BJ (cell line): ENCODE measurements at places on chromosomes 13 and 19.

DNA sequence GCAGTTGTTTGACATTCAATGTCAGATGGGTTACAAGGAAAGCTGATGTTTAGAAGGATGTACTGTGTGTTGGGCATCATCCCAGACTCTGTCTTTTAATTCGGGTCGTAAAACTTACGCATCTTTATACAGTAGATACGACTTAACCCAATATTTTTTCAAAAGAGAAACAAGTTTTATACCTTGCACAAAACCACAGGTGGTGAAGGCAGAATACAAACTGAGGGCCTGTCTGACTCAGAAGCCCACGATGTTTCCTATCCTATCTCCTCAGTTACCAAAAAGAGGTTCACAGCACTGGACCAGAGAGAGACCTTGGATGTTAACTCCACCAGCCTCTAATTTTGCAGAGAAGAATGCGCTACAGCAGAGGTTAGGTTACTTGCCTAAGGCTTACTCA is 477.0 kb downstream of the FOXO1 start:
- no peak for DNase-seq

DNA sequence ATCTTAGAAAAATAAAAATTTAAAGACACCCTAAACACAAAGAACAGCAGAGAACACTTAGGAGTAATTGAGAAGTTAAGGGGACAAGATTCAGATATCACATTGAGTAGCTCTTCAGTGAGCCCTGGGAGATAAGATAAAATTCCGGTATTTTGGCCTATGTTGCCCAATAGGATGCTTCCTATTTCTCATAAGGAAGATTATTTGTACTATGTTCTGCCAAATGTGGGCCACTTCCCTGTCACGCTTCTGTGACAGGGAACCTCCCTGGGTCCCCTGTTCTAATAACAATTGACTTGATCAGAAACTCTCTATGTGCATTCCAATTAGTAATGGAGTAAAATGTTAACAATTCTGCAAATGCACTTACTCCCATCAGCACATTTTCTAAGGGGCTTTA is 310.7 kb downstream of the MYO16 start:
- DNase-seq = no peak

DNA sequence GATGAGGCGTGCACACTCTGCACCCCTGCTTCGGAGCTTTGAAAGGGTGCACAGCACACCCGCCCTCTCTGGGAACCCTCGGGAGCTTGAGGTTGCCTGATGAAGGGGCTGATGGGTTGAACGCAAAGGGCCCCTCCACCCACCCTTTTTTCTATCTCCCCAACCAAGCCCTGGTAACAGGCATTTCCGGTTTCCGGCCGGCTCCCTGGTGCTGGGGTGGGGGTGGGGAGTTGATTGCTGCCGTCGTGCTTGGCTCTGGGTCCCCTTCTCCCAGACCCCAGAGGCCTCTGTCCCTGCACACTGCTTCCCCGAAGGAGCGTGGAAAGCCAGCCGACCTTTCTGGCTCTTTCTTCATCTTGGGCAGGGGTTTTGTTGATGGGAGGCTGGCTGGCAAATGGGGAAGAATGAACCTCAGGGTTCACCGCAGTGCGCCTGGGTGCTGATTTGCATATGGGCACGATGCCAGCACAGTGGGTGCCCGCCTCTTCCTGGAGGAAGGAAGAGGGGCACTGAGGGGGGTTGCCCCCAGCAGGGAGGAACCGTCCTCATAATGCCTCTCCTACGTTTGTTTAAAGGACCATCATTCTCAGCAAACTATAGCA is 29.1 kb downstream of the VAV1 start:
- no peak for DNase-seq

DNA sequence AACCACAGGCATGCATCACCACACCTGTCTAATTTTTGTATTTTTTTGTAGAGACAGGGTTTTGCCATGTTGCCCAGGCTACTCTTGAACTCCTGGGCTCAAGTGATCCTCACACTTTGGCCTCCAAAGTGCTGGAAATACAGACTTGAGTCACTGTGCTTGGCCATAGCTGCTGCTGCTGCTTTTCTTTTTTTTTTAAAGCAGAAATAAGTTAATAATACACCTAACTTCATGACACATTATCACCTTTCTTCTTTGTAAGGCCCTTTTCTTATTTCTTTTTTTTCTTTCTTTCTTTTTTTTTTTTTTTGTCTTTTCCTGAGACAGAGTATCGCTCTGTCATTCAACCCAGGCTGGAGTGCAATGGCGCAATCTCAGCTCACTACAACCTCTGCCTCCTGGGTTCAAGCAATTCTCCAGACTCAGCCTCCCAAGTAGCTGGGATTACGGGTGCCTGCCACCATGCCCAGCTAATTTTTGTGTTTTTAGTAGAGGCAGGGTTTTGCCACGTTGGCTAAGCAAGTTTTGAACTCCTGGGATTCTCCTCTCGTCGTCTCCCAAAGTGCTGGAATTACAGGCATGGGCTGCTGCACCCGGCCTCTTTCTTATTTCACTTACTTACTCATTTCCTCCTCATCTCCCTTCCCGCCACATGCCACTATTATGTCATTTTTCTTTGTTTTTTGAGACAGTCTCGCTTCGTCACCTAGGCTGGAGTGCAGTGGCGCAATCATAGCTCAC is 8.7 kb downstream of the SHKBP1 start:
- no peak for DNase-seq

DNA sequence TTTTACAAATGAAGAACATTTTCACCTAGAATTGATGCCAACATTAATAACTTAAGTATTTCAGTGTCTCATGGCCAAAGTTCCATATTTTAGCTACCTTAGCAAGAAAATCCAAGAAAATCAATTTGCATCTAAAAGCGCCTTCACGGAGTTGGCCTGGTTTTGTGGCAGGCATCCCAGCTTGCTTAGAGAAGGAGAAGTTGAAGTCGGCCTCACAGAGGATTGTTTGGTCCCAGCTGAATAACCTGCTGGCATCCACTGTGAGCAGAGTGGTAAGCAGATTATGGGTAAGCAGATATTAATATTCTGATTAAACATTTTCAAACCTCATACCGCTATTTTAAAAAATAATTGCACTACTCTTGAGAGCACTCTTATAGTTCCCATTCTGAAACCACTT is 62.3 kb upstream of the STARD13 start:
- no peak for DNase-seq

DNA sequence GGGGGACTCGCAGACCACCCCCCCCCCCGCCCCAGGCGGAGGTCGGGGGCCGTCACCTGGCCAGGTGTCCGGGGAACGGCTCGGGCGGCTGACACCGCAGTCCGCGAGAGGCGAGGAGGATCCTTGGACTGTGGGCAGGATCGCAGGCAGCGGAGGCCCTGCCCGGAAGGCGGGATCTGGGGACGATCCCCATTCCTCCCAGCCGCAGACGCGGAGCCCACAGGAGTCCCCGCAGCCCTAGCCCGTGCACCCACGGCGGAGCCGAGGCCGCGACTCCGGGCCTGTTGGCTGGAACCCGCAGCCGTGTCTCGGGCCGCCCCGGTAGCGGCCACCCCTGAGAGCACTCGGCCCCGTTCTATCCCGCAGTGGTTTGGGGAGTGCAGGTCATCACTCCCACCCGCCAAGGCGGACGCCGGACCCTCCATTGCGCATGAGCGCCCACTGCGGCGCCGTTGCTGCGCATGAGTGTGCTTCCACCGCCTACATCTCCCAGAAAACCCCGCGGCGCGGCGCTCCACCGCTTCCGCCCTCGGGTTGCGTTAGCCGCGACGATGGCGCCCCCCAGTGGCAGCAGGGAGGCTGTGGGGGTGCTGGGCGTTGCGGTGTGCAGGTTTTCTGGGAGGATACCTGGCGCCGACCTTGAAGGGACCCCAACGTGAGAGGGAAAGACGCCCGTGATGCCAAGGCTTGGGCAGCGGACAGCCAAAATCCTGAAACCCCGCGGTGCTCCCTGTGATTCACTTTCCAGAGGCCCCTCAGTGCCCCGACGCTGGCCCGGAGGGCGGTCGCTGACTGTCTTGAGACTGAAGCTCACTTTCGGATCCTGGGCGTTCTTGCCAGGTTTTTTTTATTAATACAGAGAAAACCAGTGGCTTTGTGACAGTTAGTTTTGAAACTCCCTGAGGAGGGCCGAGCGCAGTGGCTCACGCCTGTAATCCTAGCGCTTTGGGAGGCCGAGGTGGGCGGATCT is 4.4 kb upstream of the ZNF329 start:
- DNase-seq = peak; percentile 43

DNA sequence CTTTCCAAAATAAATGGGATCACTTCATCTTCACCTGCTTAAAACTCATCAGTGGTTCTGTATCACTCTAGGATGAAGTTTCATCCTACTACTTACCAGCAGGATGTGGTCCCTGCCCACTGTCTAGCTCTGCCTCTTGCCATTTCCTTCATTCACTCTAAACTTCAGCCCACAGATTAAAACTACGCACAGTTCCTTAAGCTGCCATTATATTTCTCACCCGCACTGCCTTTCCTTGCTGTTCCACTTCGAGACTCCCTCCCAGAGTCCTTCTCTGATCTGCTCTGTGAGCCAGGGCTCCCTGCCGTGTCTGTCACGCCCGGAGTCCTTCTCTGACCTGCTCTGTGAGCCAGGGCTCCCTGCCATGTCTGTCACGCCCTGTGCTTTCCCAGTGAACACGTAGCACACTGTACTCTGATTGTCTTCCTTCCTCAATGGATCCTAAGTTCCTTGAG is 52.0 kb upstream of the NPAS1 start:
- no peak for DNase-seq

GRCh38 chr19:18807861-18808331 is 16.8 kb upstream of the COMP start:
- peak; percentile 47 for DNase-seq

DNA sequence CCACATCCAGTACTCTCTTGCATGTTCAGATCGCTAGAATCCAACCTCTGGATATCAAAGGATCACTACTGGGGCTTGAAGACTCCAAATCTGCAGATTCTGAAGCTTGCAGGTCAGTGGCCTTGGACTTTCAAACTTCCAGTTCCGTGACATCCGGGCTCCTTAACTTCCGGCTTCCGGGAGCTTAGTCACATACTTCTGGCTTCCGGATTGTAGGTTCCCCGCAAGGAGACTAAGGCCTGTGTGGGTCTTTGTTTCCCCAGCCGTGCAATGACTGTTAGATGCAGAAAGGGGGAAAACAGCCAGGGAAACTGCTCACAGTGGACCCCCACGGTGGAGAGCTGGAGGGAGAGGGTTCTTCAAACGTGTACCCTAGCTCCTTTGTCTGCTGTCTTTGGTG is 41.4 kb downstream of the ZNF333 start:
- no peak for DNase-seq

DNA sequence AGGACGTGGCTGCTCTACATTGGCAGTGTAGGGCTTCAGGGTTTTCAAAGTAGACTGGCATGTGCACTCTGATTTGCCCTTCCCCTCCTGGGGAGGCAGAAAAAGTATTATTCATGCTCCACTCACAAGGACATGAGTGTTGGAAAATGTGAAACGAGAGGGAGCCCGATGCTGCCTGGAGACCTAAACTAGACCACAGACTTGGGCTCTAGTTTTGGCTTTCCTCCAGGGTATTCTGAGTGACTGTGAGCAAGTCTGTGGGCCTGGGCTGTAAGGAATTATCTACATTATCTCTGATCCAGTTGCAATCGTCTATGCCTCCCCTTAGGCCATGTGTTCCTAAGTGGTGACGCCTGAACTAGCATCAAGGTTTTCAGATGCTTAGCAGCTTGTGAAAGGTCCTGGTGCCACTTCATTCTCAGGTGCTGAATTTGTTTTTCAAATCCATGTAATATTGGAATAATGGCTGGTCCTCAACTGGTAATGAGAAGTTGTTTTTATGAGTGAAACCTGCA is 55.0 kb downstream of the MRPL57 start:
- DNase-seq = no peak

DNA sequence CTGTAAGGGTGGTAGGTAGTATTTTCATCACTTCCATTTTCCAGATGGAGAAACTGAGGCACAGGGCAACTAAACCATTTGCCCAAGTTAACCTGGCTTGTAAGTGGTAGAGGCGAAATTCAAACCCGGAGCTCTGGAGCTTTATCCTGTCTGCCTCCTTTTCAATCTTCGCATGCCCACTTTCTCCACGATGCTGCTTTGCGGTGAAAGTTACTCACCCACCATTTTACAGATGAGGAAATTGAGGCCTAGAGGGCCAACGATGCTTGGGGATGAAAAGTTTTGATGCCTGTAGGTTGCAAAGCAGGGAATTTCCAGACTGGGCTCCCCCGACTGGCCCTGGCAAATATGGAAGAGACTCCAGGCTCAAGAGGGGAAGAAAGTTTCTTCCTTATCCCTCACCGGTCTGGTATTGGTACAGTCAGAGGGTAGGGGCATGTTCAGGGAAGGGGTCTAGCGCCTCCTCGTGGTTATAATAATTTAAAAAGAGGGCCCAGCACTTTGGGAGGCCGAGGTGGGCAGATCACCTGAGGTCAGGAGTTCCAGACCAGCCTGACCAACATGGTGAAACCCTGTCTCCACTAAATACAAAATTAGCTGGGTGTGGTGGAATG is 1.9 kb upstream of the SH2D3A start:
- DNase-seq = no peak

GRCh38 chr19:53849237-53849676 is 18.4 kb upstream of the MYADM start:
- peak; percentile 74 for DNase-seq

DNA sequence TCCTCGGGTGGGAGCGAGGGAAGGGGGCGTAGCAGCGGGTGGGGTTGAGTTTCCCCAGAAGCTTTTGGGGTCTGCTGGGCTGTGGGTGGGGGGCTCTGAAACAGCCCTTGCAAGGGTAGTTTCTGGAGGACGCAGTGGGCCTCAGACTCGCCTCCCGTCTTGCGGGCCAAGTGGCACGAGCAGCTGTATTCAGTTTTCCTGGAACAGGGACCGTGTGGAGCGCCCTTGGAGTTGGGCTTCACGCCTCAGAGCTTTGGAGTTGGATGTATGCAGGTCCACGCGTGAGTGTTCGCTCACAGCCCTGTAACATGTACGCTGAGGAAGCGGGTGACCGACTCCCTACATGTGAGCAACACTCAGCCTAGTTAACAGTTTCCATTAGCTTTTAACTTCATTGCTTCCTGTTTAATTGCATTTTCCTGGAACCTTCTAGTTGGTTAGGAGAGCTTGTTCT is 603 bp downstream of the TM9SF2 start:
- DNase-seq = no peak
